ENCODE measurements at places on chromosomes 1 and 21.

GRCh38 chr1:11101347-11101746, 1.7 kb upstream of the EXOSC10 start:
- DNase-seq: no peak

DNA sequence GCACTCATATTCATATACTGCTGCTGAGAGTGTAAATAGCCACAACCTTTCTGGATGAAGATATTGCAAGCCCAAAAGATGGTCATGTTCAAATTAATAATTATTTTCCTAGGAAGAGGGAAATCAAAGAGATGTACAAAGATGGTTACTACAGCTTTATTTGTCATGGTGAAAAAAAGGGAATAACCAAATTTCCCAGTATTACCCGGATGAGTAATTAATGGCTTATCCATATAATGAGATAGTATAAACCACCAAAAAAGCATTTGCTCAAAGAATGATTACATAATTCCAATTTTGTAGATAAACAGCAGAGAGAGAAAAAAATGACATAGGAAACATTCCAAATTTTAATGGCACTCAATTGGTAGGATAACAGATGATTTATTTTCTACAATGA, 165.6 kb downstream of the C1orf21 start:
- no peak for DNase-seq

- DNase-seq: no peak
Observed at GRCh38 chr1:235635938-235636662, 13.5 kb downstream of the GNG4 start.

DNA sequence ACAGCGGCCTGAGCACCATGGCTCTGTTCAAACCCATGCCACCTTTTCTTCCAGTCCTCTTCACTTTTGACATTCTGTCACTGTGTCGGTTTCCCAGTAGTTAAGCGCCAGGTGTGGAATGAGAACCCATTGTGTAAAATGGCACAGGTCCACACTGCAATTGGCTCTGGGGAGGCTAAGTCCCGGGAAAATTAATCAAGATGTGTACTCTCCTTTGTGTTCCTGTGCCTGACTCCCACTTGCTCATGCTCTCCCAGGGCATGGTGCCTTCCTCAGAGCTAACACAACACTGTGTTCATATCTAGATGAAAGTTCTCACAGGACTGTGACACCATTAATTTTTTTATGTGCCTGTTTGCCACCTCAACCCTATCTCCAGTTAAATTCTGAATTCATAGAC, 59.0 kb upstream of the BTG3 start:
- DNase-seq: no peak

GRCh38 chr1:41629571-41629970, 145.1 kb upstream of the EDN2 start:
- no peak for DNase-seq

GRCh38 chr1:177172866-177173265, 2.1 kb downstream of the BRINP2 start:
- DNase-seq: no peak

DNA sequence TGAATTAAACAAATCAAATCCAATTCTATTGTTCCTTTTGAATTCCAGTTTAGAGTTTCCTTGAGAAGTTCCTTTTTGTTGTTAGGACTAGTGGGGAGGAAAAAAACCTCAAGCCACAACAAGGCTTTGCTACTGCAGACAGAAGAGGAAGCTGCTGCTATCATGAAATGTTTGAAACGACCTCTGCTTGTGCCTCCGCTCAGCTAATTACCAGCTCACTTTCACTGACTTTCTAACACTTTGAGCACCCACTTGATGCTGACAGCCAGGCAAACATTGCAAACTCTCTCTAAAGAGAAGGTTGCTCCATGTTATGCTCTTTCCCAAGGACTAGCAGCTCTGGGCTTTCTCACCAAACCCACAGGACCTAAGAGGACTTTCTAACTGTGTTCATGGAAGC, 203.9 kb upstream of the PROX1 start:
- no peak for DNase-seq

- DNase-seq: no peak
Observed at GRCh38 chr1:48495911-48496310, 23.9 kb upstream of the SPATA6 start.
